Transverse colon (tissue), 4 donors: ENCODE measurements at places on chromosomes 4 and X. TPM values are rescaled to one million over a fixed set of nuclear protein-coding genes. Genes with fewer than 3 reads are reported as not detected.
A peak's percentile ranks its signal among the peaks of the same experiment; 100 is the strongest.

TBC1D19 gene
- total RNA-seq = 19.1 TPM

SOX3 gene
- not detected for total RNA-seq

AGA gene
- 32.2 TPM for total RNA-seq

CYTL1 gene
- 1.8 TPM for total RNA-seq

ZMAT1 gene
- total RNA-seq = 8.1 TPM

TCEAL6 gene
- total RNA-seq = not detected

EGFL6 gene
- not detected for total RNA-seq

UGT2B7 gene
- 2.4 TPM for total RNA-seq

VCX3B gene
- total RNA-seq = not detected

TCP11X2 gene
- total RNA-seq = not detected

CLIC2 gene
- 0.20 TPM for total RNA-seq

MYL5 gene
- total RNA-seq = 199 TPM

TSR2 gene
- 18.1 TPM for total RNA-seq

TRIM61 gene
- total RNA-seq = not detected

KCND1 gene
- 0.95 TPM for total RNA-seq

- no peak for DNase-seq
- no peaks in the 10 kb centered on the region for H3K4me1 ChIP-seq
- no peak overlapping the region for H3K27ac ChIP-seq
- H3K27me3 ChIP-seq = no peaks in the 10 kb centered on the region
- no peak overlapping the region for H3K4me3 ChIP-seq
- H3K36me3 ChIP-seq = no peaks in the 10 kb centered on the region
Measured at GRCh38 chr4:40562681-40563080, 67.0 kb downstream of the RBM47 start.

- no peaks in the 10 kb centered on the region for H3K36me3 ChIP-seq
- no peak for DNase-seq
- no peak overlapping the region for H3K27ac ChIP-seq
- H3K4me1 ChIP-seq = no peaks in the 10 kb centered on the region
- H3K27me3 ChIP-seq = no peaks in the 10 kb centered on the region
Measured at GRCh38 chr4:102153391-102153790, 191.9 kb downstream of the SLC39A8 start.

DNA sequence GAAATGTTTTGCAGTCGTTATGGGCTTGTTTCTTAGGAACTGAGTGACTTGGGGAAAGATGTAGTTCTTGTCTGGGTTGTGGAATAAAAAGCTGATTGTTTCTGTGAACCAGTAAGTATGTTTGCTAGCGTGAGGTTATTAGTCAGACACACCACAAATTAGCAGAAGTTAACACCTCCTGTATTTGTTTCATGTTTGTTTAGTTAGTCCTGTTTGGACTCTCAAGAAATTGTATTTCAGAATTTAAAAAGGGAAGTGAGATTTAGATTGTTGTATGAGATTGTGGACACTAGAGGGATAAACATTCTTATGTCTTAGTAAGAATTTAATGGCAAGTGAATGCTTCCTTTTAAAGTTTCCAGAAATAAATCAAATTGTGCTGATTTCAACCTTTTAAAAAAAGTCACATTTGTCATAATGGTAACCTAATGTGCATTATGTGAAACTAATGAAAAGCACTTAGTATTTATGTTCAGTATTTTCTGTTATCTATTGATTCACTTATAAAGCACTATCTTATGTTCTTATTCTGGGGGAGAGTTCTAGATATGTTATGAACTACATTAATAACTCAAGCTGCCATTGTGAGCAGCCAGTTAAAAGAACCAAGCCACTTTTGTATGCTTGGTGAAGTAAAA lies 25.6 kb downstream of the ATP10D start:
- no peak overlapping the region for H3K4me3 ChIP-seq
- H3K36me3 ChIP-seq = peaks cover 6% of the 10 kb centered on the region
- no peaks in the 10 kb centered on the region for H3K4me1 ChIP-seq
- H3K27me3 ChIP-seq = no peaks in the 10 kb centered on the region
- no peak for DNase-seq

DNA sequence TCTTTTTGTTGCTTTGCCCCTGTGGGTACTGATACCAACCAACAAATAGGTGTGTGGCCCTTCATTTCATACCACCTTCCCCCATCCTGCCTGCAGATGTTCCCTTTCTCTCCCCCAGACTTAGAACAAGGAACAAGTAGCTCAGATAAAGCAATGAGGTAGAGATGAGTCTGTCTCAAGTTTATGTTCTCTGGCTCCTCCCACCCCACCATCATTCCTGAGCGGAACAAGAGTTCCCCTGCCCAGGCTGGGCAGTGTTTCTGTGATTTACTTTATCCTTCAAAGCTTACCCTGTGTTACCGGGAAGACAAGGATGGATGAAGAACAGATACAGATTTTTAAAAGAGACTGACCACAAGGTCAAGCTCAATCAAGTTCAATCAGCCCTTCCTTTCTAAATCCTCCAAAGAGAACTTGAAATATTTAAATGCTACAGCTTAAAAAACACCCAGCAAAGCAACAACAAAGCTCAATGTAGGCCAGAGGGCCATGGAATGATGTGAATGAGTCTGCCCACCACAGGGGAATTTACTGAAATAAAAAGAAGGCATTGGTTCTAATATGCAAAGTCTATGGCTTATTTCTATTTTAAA lies 80.1 kb upstream of the UCP1 start:
- H3K27me3 ChIP-seq = no peaks in the 10 kb centered on the region
- DNase-seq = no peak
- H3K27ac ChIP-seq = no peak overlapping the region

- H3K36me3 ChIP-seq = no peaks in the 10 kb centered on the region
- H3K27me3 ChIP-seq = no peaks in the 10 kb centered on the region
- H3K4me1 ChIP-seq = no peaks in the 10 kb centered on the region
- no peak for DNase-seq
Measured at GRCh38 chr4:8494218-8494617, 53.6 kb downstream of the TRMT44 start.

DNA sequence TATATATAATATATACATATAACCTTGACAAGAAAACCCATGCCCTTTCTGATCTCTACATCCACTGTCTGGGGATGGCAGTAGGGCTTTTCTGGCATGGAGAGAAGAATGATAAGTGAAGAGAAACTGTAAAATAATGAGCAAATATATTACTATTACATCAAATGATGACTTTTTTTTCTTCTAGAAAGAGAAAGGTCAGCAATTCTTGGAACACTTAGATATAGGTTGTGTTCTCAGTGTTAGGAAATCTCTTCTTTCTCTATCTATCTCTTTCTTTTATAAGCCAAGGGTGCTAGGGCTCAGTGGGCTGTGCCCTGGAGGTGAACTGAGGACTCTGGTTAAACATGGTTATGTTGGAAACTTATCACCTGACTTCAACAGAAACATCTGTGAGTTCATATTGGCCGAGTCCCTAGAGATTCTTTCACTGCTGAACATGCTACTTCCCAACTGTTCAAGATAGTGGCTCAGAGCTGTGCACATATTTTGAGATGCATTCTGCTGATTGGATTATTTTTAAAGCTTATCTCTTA lies 265.1 kb downstream of the GBA3 start:
- no peak overlapping the region for H3K27ac ChIP-seq
- H3K36me3 ChIP-seq = no peaks in the 10 kb centered on the region

- H3K4me3 ChIP-seq = no peak overlapping the region
- peak overlapping the region; percentile 14 for H3K27ac ChIP-seq
- DNase-seq = no peak
- no peaks in the 10 kb centered on the region for H3K36me3 ChIP-seq
Measured at GRCh38 chr4:80307774-80308465, 27.6 kb upstream of the CFAP299 start.

DNA sequence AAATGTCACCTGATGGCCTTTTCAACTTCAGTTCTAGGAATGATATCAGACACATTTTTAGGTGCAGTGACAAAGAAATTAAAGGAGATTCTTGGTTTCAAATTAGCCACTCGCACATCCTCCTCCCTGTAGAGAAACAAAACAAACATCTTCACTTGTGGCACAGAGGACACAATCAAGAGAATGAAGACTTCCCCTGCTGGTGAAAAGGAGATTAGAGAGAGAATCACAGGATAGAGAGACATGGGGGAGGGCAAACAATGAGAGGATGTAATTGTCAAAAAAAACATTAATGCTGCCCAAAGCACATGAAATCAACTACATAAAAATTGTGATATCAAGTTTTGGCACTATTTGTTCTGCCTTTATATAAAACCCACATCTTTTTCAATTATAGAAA lies 34.5 kb downstream of the ACE2 start:
- no peaks in the 10 kb centered on the region for H3K27me3 ChIP-seq
- no peaks in the 10 kb centered on the region for H3K36me3 ChIP-seq
- H3K4me3 ChIP-seq = no peak overlapping the region
- DNase-seq = no peak
- H3K4me1 ChIP-seq = no peaks in the 10 kb centered on the region

- H3K27ac ChIP-seq = no peak overlapping the region
- no peaks in the 10 kb centered on the region for H3K27me3 ChIP-seq
- no peak overlapping the region for H3K4me3 ChIP-seq
Measured at GRCh38 chr4:16250661-16251365, 24.5 kb upstream of the TAPT1 start.

GRCh38 chr4:163558539-163559044 lies 64.1 kb downstream of the TMA16 start:
- peak overlapping the region; percentile 52 for H3K27ac ChIP-seq
- H3K4me1 ChIP-seq = no peaks in the 10 kb centered on the region
- peak; percentile 21 for DNase-seq

- no peak for DNase-seq
- no peaks in the 10 kb centered on the region for H3K36me3 ChIP-seq
- peaks cover 18% of the 10 kb centered on the region for H3K4me1 ChIP-seq
Measured at GRCh38 chr4:106316773-106317409, 541 bp downstream of the AIMP1 start.

- H3K27me3 ChIP-seq = no peaks in the 10 kb centered on the region
- no peak overlapping the region for H3K27ac ChIP-seq
- no peak for DNase-seq
- no peaks in the 10 kb centered on the region for H3K36me3 ChIP-seq
Measured at GRCh38 chrX:125003746-125004446, 315.8 kb upstream of the TEX13C start.
